Effector CD4-positive, alpha-beta T cell (primary cell): ENCODE measurements at places on chromosomes 12 and 14.

- no peak for DNase-seq
Observed at GRCh38 chr12:99136516-99136915, 491.4 kb downstream of the APAF1 start.

GRCh38 chr12:2492236-2492635, 302.5 kb upstream of the FKBP4 start:
- no peak for DNase-seq

- DNase-seq: no peak
Observed at GRCh38 chr12:113173081-113173698, 12.1 kb downstream of the DDX54 start.

GRCh38 chr12:124884587-124885438, 21.1 kb upstream of the SCARB1 start:
- DNase-seq: no peak

GRCh38 chr12:49912345-49913255, 8.9 kb upstream of the FAIM2 start:
- DNase-seq: no peak

DNA sequence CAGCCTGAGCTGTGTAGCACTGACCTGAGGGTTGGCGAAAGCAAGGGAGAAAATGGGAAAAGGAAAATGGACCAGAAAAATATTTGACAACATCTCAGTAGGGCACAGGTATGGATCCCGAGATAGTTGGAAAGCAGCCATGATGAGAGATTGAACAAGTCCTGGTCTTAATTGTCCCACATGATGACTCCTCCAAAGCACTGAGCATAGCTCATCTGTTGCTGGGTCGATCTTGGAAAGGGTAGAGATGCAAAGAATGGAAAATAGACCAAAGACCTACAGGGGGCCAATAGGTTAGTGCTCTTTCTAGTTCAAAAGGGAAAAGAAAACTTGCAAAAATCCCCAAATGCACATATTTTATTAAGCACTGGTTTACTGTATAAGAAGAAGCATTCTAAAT, 251.9 kb downstream of the SEC23A start:
- no peak for DNase-seq

DNA sequence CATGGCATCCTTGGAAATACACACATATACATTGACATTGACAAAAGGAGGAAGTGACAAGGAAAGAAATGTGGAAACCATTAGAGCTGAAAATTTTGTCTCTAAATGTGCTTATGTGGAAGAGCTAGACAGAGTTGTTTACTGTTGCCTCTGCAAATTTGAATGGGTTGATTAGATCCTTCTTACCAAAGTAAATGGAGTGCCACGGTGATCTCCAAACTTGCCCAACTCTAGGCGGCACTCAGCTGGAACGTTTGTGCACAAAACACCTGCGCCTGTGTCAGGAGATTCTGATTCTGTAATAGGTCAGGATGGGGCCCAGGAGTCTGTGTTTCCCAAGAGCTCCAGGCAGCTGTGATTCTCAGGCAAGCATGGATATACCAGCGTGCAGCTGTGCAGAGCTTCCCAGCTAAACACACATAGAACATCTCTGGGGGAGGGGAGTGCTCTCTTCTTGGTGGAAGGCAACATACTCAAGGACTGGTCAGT, 77.8 kb upstream of the BDKRB2 start:
- no peak for DNase-seq

- DNase-seq: no peak
Observed at GRCh38 chr12:76024942-76025600, 6.5 kb downstream of the PHLDA1 start.

DNA sequence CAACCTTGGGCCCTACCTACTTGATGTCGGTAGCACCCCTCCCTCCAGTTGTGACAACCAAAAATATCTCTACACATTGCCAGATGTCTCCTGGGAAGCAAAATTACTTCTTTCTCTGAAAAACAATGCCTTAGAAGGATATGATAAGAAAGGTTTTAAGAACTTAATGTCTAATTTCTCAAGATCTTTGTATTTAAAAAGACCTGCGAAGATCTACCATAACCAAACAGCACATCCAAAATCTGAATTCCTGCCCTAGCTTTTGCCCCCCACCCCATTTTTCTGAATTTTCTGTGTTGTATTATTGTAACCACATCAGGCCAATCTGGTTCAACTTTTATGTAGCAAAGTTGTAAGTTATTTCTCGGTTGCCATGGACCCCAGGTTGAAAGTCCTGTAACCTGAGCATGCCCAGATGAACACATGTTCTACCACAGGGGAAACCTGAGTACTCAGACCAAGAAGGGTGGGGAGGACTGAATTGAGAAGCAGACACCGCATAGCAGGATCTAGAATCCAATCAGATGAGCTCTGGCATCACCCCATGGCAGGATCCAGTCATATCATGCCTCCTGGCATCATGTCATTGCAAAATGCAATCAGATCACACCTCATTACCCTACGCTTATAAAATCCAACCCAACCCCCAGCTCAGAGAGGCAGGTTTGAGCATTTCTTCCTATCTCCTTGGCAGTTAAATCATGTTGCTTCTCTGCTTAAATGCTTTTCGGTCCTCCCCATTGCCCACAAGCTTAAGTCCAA, 8.7 kb downstream of the TMEM253 start:
- DNase-seq: no peak

DNA sequence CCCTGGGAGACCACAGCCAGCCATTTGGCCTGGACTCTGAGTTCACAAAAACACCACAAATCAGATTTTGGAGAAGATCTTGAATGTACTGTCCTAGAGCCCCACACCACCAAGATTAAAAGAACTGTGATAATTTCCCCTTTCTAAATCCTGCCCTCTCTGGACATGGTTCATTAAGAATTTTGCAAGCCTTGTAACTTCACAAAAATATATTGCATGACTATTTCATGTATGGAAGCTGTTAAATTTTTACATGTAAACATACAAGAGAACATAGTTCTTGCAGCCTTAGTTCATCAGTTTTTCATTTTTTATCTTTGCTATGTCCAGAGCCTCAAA, 97.0 kb downstream of the SCARB1 start:
- no peak for DNase-seq

DNA sequence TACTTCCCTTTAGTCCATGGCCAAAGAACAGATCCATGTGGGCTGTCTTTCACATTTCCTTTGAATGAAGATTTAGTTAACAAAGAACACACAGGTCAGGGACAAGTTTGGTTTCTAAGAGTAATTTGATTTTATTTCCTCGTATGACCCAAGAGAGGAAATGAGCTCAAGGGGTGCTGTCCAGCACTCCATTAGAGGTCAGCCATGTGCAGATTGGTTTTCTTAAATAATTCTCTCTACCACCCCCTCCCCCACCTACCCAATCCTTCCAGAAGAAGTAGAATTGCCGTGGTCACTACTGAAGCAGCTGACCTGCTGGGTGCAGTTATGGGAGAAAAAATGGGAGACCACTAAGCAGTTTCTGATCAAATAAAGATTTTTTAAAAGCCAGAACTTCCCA, 13.9 kb upstream of the OAS1 start:
- no peak for DNase-seq

DNA sequence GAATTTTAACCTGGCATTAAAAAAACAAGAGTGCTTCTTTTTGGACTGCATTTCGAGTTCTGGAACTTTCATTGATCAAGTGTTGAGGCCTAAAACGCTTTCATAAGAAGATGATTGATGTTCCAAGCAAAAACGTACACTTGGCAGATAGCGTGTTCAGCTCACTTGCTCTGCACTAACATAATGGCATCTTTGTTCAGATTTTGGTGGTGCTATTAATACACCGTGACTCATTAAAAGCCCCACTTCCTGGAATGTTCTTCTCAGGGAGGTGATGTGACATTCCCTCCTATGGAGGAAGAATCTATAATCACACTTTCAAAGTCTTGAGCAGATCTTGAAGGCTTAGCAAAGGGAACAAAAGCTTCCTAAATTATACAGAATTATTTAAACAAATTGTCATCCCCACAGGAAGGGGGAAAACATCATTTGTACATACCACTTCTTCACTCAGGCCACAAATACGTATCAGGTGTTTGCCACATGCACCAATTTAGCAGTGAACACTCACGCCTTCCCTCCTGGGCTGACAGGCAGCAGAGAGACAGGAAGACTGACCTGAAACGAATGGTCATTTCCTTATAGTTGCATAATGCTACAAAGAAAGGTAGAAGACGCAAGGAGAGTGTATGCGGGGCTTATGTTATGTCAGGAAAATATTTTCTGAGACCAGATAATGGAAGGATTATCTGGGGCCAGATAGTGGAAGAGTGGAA, 15.4 kb downstream of the HSP90AA1 start:
- no peak for DNase-seq

DNA sequence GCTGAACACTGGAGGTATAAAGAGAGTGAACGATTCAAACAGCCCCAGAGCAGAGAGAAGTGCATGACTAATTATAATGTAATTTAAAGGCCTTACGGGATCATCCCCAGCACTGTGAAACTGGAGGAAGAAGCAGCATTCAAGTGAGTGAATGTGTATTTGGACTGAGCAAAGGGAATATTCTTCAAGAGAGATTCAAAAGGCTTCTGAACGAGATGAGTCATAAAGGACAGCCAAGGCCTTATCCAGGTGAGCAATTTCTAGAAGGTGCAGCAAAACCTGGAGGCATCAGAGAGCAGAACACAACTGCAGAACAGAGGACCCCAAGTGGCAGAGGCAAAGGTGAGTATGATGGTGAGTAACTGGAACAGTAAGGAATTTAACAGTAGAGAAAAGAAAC, 127.2 kb downstream of the BCAT1 start:
- DNase-seq: no peak

DNA sequence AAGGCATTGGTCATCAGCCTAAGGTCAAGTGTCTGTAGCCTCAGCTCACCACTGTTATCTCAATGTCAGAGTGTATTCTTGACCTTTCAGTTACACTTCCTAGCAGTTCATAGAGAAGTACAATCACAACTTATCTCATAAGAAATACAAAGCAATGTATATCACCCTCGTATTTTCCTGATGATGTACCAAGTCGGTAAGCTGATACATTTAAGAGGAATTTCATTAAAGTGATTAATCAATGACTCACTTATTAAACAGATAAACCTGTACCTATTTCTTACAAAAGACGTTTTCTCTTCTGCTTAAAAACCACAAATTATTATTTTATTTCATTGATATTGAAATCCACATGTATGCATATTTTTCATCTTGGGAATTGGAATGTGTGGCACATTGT, 3.9 kb upstream of the PRB3 start:
- no peak for DNase-seq

DNA sequence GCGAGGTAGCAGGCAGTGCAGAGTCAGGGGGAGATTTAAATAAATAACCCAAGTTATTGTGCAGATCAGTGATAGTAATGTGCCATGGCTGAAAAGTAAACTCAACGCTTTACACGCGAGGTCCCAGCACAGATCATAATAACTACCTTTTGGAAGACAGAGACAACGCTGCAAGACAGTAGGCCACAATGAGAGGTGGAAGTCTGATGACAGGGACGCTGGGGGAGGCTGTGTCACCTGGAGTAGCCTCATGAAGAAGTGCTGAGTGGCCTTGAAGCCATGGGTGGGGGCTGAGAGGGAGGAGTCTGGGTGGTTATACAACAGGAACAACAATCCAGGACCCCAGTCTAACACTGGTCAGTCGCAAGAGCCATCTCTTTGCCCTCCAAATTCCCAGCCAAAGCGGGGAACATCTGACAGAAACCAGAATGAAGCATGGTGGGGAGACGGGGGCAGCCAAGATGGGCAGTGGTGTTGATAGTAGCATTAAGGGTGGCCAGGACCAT, 28.2 kb downstream of the ANO2 start:
- no peak for DNase-seq

- DNase-seq: no peak
Observed at GRCh38 chr12:3363608-3364007, 127.4 kb upstream of the PRMT8 start.

DNA sequence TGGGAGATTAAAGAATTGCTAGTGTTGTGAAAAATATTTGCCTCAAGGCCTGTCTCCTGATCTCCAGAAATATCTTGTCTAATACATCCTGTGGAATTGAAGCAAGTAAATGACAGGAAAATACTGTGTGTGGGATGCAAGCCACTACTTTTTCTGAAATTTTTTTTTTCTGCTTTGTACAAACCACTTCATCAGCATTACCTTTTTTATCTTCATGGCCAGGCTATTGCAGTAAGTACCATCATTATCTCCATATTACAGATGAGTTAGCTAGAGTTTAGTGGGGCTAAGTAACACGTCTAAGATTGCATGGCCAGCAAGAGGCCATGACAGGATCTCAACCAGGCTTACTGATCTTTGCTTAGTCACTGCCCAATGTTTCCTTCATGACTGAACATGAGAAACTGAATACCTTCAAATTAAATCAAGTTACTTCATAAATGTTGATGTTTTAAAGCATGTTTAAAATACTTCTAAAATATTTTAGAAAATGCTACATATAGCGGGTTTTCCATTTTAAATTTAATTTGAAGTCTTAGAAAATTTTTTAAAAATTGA, 273.7 kb downstream of the SLC6A15 start:
- no peak for DNase-seq

DNA sequence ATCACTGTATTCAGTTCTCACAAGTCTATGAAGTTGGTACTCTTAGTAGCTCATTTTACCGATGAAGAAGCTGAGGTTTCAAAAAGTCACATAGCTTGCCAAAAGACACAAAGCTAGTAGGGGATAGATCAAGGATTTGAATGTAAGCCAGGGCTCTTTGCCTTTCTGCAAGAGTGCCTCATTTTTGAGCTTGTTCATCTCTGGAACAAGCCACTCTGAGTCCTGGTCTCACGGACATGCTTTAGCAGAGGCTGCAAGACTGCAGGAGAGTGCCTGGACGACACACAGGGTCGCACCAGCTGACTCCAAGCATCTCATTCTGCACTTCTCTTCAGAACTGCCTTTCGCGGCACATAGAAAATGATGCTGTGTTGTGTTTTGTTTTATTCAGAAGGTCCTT, 3.7 kb downstream of the NUAK1 start:
- no peak for DNase-seq
